ENCODE measurements at places on chromosomes 5 and 9.

DNA sequence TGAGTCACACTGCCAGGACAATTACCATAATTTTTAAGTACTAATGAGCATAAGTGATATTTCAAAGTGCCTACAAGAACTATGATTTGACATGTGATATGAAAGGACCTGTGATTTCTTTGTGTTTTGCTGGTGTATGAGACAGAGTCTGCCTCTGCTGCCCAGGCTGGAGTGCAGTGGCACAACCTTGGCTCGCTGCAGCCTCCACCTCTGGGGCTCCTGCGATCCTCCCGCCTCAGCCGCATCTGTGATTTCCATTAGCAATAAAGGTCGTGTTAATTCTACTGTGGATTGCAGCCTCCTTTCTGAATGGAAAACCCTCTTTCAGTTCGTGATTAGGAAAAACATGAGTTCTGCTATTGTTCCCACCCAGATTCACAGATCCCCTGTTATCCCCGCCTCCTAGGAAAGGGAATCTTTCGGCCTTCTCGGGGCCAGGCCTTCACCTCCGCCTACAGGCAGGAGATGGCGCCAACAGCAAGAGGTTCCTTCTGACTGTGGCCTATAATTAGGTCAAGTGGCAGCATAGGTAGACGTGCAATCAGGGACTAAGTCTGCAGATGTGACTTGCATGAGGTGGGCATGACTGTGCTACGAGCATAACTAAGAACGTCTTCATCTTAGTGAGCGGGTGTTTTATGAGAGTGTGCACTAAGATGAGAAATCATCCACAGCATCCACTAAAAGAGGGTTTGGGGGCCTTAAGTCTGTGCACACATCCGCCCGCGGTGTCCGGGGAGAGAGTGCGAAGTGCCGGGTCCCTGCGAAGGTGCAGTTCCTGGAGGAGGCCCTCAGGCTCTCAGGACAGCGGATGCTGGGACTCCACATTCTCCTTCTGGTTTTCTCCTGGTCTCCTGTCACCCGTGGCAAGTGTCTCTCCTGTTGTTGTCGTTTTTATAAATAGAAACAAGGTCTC lies 23.1 kb downstream of the TRIM7 start:
- DNase-seq = peak; percentile 65

DNA sequence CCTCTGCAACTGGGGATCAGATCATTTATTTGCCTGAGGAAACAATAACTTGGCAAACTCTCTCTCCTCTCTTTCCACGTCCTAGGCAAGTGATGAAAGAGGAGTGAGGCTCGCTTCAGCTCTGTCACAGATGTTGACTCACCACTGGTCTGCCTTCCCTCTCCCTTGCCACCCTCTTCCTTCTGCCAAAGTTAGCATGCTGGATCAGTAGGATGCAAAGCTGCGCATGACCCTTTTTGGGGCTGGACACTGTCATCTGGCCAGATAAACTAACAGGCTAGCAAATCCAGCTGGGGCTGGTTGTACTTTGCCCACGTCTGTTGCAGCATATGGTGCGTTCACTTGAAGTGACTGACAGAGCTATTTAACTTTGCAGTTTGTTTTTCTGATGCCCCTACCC lies 36.2 kb upstream of the SMARCA2 start:
- peak; percentile 29 for DNase-seq

GRCh38 chr5:81850501-81851357 lies 99.8 kb upstream of the SSBP2 start:
- peak; percentile 84 for DNase-seq

DNA sequence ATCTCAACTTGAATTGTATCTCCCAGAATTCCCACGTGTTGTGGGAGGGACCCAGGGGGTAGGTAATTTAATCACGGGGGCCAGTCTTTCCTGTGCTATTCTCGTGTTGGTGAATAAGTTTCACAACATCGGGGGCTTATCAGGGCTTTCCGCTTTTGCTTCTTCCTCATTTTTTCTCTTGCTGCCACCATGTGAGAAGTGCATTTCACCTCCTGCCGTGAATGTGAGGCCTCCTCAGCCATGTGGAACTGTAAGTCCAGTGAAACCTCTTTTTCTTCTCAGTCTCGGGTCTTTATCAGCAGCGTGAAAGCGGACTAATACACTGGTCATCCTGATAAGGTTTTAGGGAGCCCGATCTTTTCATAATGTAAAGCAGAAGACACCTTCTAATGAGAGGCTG lies 687.0 kb upstream of the FTMT start:
- no peak for DNase-seq

- no peak for DNase-seq
Measured at GRCh38 chr9:80437091-80437640, 865.4 kb downstream of the TLE4 start.

- no peak for DNase-seq
Measured at GRCh38 chr5:74085782-74086181, 459.8 kb downstream of the ARHGEF28 start.

DNA sequence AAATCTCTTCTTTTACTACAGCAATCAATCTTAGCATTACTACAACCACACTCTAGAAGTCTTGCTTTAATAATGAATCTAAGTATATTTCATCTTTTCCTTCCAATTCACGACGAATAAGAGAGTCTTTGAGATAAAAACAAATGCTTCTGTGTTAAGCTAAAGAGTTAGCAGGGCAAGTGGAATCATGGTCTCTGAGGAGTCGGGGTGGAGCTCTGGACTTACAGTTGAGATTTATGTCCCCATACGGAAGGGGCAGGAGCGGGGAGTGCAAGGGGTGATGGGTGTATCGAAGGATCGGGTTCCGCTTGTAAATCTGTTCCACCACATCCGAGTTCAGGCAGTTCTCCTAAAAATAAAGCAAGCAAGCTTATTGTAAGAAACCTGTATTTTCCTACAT lies 59.0 kb upstream of the RETREG1 start:
- DNase-seq = no peak

GRCh38 chr5:157225469-157226422 lies 40.2 kb upstream of the CYFIP2 start:
- no peak for DNase-seq

- DNase-seq = no peak
Measured at GRCh38 chr5:82785456-82785855, 291.7 kb downstream of the TMEM167A start.

DNA sequence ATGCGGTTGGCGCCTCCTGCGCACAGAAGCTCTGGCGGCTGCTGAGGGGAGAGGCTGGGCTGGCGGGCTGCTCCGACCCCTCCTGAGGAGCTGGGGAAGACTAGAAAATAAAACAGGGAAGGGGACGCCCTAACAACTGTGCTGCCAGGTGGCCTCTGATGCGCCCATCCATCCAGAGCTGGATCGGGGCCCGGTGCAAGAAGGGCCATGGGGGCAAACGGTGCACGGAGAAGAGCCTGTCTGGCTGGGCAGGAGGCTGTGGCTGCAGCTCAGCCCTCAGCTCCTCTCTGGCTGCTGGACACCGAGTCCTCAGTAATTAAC lies 21.0 kb upstream of the MRNIP start:
- DNase-seq = no peak

DNA sequence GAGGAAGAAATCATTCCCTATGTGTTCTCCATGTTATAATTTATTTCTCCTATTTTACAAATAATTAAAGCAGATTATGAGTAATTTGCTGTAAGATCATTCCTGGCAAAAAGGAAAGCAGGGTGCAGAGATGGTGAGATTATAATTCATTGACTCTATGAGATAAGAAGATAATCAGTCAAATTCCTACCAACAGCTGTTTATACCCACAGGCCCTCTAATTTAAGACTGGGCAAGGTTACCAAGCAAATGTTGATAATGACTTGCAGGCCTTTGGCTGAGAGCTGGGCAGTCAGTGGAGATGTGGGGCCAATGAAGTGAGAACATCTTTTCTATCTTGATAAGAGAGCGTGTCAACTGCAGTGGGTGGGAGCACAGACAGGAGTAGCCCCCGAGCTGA lies 222.7 kb downstream of the ICE1 start:
- DNase-seq = no peak

- no peak for DNase-seq
Measured at GRCh38 chr9:96350866-96351265, 32.6 kb downstream of the SLC35D2 start.

GRCh38 chr5:85143138-85143537 lies 758.5 kb upstream of the EDIL3 start:
- DNase-seq = no peak

GRCh38 chr5:158563760-158564390 lies 535.8 kb downstream of the EBF1 start:
- no peak for DNase-seq

DNA sequence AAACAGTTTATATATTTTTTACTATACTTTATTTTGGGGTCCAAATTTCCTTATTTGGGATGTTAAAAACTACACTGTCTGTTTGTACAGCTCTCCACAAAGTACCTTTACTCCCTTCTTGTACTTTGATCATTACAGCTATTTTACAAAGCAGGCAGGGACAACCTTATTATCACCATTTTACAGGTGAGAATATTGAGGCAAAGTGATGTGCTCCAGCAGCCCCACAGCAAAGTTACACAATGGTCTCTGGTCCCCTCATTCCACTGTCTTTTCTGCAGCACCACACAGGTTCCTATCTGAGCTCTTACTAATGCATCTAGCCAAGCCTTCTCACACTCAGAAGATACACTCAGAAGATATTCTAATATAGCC lies 457.3 kb downstream of the RASEF start:
- DNase-seq = no peak

- DNase-seq = peak; percentile 55
Measured at GRCh38 chr5:157471709-157472108, 11.7 kb downstream of the NIPAL4 start.

- DNase-seq = no peak
Measured at GRCh38 chr5:33282696-33283095, 158.1 kb upstream of the TARS1 start.

GRCh38 chr9:81474125-81474524 lies 215.2 kb downstream of the TLE1 start:
- DNase-seq = peak; percentile 2

DNA sequence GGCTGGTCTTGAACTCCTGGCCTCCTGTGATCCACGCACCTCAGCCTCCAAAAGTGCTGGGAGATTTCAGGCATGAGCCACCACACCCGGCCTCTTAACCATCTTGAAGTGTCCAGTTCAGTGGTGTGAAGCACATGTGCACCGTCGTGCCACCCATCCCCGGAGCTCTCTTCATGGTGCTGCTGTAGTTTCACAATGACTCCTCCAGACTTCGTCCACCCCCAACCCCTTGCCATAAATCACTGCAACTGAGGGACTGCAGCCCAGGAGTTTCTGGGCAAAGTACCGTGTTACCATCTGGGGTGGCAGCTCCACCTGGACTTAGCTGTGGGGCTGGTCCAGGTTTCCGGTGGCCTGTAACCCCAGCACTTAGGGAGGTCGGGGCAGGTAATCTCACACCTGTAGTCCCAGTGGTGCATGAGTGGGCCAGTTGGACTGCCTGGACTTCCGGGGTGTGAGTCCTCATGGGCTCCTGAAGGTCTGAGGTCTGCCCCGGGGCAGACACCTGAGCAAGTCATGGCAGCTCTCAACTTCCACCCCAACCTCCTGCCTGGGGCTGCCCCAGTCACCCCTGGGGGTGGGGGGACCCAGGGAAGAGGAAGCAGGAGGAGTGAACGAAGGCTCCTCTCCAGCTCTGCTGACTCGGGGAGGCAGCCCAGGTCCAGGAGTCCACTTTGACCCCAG lies 6.6 kb upstream of the N4BP3 start:
- DNase-seq = no peak

GRCh38 chr5:43609752-43610151 lies 6.8 kb downstream of the NNT start:
- DNase-seq = no peak

DNA sequence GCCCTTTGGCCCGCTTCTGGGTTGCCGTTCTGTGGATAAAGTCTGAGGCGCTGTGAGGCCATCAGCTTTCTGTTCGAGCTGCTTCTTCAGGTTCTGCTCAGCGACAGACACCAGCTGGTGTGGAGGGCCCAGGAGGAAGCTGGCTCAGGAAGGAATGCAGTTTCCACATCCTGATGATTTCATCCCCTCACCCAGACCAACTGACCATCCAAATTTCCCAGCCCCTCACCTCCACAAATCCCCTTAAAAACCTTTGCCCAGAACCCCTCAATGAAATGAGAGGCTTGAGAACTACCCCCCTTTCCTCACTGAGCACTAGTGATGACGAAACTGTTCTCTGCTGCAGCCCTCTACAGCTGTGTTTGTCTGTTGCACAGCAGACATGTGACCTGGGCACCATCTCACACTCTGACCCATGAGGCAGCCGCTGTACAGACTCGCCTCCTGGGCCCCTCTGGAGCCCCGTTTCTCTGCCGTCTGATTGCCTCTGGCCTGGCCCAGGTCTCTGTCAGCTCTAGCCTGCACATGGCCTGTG lies 45.4 kb downstream of the SPATA31C2 start:
- DNase-seq = no peak

GRCh38 chr5:40238066-40238745 lies 441.5 kb upstream of the PTGER4 start:
- DNase-seq = no peak

DNA sequence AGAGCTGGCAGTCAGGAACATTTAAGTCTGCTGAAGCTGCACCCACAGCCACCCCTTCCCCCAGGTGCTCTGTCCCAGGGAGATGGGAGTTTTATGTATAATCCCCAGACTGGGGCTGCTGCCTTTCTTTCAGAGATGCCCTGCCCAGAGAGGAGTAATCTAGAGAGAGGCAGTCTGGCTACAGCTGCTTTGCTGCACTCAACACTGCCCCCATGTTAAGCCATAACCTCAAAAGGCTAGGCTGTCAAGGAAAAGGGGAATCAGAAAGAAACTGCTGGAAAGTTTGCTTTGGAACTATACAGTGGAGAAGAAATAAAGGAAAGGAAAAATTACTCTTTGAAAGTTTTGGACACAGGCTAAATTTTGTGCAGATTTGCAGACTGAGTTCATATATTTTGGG lies 127.2 kb downstream of the MACIR start:
- DNase-seq = no peak

DNA sequence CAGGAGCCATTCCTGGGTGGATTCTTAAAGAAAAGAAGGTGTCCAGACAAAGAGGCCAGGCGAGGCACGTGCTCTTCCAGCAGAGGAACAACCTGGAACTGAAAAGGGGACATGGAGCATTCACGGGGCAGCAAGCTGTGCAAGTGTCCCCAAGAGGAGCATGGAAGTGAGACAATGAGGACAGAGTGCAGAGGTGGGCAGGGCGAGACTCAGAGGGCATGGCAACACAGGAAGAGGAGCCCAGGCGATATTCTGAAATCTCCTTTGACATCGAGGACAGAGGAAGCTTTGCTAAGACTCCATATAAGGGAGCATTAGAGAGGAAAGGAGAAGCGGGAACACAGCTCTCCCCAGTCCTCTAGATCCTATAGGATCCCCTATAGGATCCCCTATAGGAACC lies 29.4 kb upstream of the SPATA31E1 start:
- DNase-seq = no peak

DNA sequence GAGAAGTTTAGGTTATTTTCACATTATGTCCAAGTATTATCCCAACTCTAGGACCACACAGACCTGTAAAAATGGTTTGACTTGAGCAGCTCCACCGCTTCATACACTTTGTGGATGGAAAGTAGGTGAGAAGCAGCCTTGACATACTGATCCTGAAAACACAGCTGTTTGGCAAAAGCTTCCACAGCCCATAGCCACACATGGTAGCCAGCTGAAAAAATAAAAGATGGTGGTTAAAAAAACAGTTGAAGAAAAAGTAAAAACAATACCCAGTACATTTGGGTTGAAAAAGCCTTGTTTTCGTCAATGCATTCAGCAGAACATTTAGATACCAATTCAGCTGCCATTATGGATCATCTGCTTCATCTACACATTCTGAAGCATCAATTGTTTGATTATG lies 36.7 kb downstream of the GEMIN5 start:
- peak; percentile 15 for DNase-seq
